ENCODE measurements at places on chromosomes 2 and 18. TPM values are rescaled to one million over a fixed set of nuclear protein-coding genes. Genes with fewer than 3 reads are reported as not detected.

Gene PASK
- 5.4 TPM for total RNA-seq

Gene SERPINB4
- not detected for total RNA-seq

Gene CFAP65
- total RNA-seq, result not detected

Gene RFTN2
- 7.8 TPM for total RNA-seq

Gene EML6
- 0.13 TPM for total RNA-seq

Gene ARHGAP25
- total RNA-seq, result 11.7 TPM

Gene ITGB6
- not detected for total RNA-seq

Gene TOGARAM2
- 0.13 TPM for total RNA-seq

Gene MYO7B
- 0.06 TPM for total RNA-seq

Gene REEP1
- total RNA-seq, result 6.8 TPM

Gene SEPTIN2
- 653 TPM for total RNA-seq

Gene C2orf78
- total RNA-seq, result not detected

Gene STPG4
- 0.31 TPM for total RNA-seq

Gene DSG2
- 5.9 TPM for total RNA-seq

Gene KLHL14
- 0.16 TPM for total RNA-seq

Gene NEMP2
- 1.6 TPM for total RNA-seq

Gene CDH20
- 0.16 TPM for total RNA-seq

Gene PAPOLG
- total RNA-seq, result 14.5 TPM

Gene FOXI3
- total RNA-seq, result not detected

Gene SERPINB3
- total RNA-seq, result not detected

Gene PKDCC
- total RNA-seq, result 0.81 TPM

Gene FASTKD1
- total RNA-seq, result 27.2 TPM

Gene IL36G
- total RNA-seq, result not detected

Gene ZBTB14
- 9.6 TPM for total RNA-seq

Gene MRO
- total RNA-seq, result 0.16 TPM

Gene BMP10
- not detected for total RNA-seq

Gene POTEE
- 0.16 TPM for total RNA-seq

Gene GIGYF2
- 28.8 TPM for total RNA-seq

Gene ZNF638
- total RNA-seq, result 187 TPM

Gene USP37
- total RNA-seq, result 15.1 TPM

Gene CCNYL1
- 26.4 TPM for total RNA-seq

Gene RAD51AP2
- not detected for total RNA-seq

Gene KCNF1
- 3.1 TPM for total RNA-seq

Gene GDF7
- 0.16 TPM for total RNA-seq

Gene IL18R1
- total RNA-seq, result 0.82 TPM

Gene ZSWIM2
- total RNA-seq, result 0.13 TPM

Gene IL1RL1
- 3.3 TPM for total RNA-seq

Gene GNLY
- not detected for total RNA-seq

Gene MRPL19
- 42.4 TPM for total RNA-seq

Gene CMPK2
- total RNA-seq, result 1.4 TPM

Gene HOXD10
- 0.49 TPM for total RNA-seq

Gene ALPP
- not detected for total RNA-seq

Gene CCBE1
- total RNA-seq, result 1.2 TPM

Gene CPS1
- 0.88 TPM for total RNA-seq

Gene NT5DC4
- total RNA-seq, result not detected

Gene PLCD4
- 0.32 TPM for total RNA-seq

Gene CD302
- 11.6 TPM for total RNA-seq

Gene CFC1
- not detected for total RNA-seq

Gene CTLA4
- total RNA-seq, result 0.16 TPM

Gene DUSP2
- total RNA-seq, result 0.49 TPM

Data from bladder microvascular endothelial cell (primary cell).